ENCODE measurements at places on chromosomes 3 and 15.

- DNase-seq: no peak
Measured at GRCh38 chr3:55060896-55061719, 133.2 kb upstream of the LRTM1 start.

GRCh38 chr3:171165983-171166382 lies 139.5 kb upstream of the SLC2A2 start:
- no peak for DNase-seq

- no peak for DNase-seq
Measured at GRCh38 chr15:39554746-39555387, 26.0 kb upstream of the THBS1 start.

DNA sequence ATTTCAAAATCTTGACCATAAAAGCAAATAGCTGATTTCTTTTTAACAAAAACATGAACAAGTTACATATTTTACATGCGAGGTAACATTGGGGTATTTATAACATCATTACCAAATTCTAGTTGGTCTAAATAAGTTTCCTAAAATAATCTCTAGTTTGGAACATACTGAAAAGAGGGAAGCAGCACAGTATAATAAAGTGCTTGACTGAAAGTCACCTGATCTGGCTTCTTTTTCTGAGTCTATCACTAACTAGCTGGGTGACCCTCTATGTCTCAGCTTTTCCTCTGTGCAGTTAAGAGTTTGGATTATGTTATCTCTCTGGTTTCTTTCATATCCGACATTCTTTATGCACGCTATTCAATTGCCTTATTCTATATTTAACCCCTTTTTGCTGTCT lies 19.8 kb upstream of the CNTN4 start:
- DNase-seq: no peak

DNA sequence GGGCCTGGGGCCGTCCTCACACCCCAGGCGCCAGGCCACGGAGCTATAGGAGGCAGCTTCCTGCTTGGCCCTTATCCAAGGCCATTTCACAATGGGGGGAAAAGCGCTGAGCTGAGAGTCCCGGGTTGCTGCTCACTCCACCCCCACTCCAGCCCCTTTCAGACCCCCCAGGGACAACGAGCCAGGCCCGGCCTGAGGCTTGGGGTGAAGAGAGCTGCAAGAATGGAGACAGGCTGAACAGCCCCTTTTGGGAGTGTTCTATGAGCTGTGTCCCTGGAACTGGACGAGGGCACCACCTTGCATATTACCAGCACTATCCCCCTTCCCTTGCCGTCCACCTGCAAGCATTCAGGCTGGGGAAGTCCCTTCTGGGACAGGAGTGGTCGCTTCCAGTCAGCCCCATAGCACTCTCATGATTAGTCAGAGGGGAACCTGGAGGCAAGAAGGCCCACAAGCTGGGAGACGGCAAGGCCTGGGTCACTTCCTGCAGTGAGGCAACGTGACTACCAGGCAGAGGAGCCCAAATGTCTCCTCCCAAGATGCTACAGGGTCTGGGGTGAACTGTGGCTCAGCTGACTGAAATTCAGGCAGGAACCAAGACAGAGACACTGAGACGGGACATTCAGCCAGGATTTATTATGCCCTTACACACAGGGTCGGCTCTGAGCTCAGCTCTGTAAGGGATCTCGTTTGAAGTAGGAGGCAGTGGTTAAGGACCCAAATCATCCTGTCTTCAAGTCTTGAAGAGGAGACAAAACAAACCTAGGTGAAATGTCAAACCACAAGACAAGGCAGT lies 8.6 kb upstream of the SRP14 start:
- DNase-seq: peak; percentile 62

GRCh38 chr3:103126115-103126514 lies 691.3 kb downstream of the ZPLD1 start:
- DNase-seq: no peak

- DNase-seq: no peak
Measured at GRCh38 chr3:171950373-171950772, 89.0 kb upstream of the FNDC3B start.

DNA sequence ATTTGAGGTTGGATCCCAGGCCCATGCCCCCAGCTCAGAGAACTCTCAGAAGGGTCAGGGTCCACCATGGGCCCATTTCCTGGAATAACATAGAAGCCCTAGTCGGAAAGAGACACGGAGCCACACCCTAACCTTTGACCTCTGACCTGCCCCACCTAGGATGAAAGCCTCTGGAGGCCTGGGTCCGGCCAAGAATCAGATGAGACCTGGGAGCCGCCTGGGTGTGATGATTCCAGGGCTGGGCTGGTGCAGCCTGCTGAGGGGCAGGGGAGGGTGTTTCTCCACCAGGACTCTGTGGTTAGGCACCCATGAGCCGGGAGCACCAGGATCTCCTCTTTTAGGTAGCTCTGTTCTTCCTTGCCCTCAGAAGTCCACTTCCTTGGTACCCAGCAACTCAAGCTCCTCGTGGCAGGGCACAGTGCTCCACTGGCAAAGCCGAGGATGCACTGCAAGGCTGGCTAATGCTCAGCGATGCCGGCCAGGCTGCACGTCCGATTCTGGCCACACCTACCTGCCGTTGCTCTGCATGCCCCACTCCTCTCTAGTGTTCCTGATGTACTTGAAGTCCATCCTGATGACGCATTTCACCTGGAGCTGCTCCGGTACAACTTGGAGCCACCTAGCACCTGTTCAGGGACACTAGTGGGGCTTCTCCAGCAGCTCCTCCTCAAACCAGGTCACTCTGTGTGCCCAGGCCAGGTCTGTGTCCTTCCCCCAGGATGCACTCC lies 57.4 kb downstream of the ZNF445 start:
- no peak for DNase-seq

- DNase-seq: no peak
Measured at GRCh38 chr15:67601073-67601472, 58.6 kb downstream of the MAP2K5 start.

All from stimulated activated CD4-positive, alpha-beta T cell treated with anti-CD3 and anti-CD28 coated beads, Interleukin-4, amount 100 ng/mL, for 48 hours (primary cell).